ENCODE measurements at places on chromosomes 2 and 18.

- DNase-seq: no peak
Measured at GRCh38 chr18:23861805-23862470, 152.6 kb upstream of the TTC39C start.

- DNase-seq: peak; percentile 15
Measured at GRCh38 chr2:55010149-55010591, 40.1 kb downstream of the RTN4 start.

GRCh38 chr18:60893355-60894097 is 439.7 kb upstream of the CDH20 start:
- no peak for DNase-seq

GRCh38 chr2:88735853-88736252 is 44.4 kb downstream of the RPIA start:
- no peak for DNase-seq

- no peak for DNase-seq
Measured at GRCh38 chr2:174924061-174924693, 81.0 kb downstream of the CHN1 start.

DNA sequence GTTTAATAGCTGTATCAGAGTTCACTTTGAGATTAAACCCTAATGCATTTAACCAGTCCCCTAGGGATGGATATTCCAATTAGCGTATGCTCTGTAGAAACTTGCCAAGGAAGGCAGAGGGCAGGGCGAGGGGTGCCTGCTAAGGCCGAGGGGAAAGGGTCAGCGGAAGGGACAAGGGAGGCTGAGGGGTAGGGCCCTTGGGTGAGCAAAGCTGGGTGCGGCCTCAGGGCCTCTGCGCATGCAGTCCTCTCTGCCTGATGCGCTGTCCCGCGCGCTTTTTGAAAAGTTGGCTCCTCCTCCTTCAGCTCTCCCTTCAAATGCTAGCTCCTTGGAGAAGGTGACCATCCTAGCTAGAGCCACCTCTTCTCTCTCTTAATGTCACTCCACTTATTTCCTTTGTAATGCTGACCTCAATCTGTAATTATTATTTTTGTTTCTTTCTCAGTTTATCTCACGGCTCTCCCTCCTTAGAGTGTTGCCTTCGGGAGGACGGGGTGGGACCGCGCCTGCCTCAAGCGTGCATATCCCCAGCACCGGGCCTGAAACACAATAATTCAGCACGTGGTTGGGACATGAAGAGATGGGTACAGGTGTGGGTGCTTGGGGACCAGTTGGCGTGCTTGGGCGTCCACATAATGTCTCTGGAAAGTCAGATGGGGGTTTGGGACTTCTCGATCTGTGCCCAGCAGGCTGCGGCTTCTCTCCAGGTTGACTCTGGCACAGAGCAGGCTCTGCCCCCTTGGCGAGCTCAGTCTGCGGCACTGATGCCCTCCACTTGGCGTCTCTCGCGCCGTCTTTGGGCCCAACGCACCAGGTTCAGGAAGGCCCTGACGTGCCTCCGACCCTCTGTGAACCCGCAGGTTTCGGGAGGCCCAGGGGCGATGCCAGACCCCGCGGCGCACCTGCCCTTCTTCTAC is 10.0 kb downstream of the ZAP70 start:
- no peak for DNase-seq

DNA sequence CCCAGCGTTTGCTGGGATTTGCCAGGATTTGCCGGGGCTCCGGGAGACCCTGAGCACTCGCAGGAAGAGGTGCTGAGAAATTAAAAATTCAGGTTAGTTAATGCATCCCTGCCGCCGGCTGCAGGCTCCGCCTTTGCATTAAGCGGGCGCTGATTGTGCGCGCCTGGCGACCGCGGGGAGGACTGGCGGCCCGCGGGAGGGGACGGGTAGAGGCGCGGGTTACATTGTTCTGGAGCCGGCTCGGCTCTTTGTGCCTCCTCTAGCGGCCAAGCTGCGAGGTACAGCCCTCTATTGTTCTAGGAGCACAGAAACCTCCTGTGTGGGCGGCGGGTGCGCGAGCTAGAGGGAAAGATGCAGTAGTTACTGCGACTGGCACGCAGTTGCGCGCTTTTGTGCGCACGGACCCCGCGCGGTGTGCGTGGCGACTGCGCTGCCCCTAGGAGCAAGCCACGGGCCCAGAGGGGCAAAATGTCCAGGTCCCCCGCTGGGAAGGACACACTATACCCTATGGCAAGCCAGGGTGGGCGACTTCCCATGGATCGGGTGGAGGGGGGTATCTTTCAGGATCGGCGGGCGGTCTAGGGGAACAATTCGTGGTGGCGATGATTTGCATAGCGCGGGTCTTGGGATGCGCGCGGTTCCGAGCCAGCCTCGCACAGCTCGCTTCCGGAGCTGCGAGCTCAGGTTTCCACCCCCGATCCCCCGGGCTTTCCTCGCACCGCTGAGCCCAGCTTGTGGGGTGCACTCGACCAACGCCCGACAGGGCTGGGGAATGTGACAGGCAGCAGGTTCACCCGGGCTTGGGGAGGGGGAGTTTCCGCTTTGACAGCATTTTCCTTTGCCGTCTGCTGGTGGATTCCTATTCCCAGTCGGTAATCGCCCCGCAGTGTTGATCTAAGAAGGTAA is 2.8 kb downstream of the ONECUT2 start:
- peak; percentile 86 for DNase-seq

GRCh38 chr2:45168711-45169338 is 159.6 kb upstream of the SIX2 start:
- no peak for DNase-seq

DNA sequence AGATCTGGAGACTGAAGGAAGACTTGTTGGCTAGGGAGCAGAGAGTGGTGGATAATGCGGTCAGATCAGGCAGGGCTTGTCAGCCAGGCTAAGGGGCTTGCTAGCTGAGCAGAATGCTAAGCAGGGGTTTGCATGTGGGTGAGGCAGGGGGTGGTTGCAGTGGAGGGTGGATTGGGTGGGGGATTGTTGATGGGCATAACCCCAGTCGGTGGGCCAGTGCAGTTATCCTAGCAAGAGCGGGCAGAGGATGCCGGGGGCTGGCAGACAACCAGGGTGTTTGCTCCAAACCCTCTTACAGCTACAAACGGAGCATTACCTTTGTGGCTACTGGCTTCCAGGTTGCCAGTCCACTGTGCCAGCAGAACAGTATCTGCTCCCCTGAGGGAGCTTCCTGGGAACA is 131.5 kb upstream of the LGALSL start:
- DNase-seq: no peak

DNA sequence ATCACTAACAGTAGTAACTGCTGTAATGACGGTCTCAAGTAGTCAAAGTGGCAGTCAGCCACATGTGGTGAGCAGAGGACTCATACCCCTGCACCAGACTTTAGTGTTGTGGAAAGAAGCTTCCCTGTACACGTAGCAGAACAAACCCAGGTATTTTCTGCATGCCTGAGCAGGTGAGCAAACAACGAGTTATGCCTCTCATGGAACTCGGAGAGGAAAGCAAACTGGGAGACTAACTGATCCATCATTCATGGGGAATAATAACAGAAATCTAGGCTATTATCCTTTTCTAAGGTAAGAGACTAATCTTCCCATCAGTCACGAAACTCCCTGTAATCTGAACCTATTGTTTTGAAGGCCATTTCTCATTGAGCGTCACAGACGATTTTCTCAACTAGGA is 1495.2 kb upstream of the NXPH2 start:
- DNase-seq: no peak

- DNase-seq: no peak
Measured at GRCh38 chr2:111231532-111232252, 111.0 kb downstream of the BCL2L11 start.

DNA sequence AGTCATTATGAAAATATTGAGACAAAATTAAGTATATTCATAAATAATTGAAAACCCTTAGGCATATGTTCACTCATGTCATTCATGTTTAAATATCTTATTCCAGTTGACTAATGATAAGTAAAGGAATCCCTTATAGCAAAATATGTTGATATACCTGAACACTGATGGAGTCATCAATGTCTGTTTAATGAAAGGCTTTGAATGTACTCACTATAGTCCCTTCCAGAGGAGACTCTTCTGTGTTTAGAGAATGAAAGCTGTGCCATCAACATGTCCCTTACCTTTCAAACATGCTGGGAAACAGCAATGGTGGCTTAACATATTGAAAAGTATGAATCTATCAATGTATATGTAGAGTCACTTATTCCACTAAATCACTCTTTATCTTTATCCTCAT is 242.9 kb downstream of the KCNJ3 start:
- no peak for DNase-seq
